Osteoblast (primary cell): ENCODE measurements at places on chromosomes 5 and 9. TPM values are rescaled to one million over a fixed set of nuclear protein-coding genes. Genes with fewer than 3 reads are reported as not detected.
A peak's percentile ranks its signal among the peaks of the same experiment; 100 is the strongest.

- no peak overlapping the region for H3K4me3 ChIP-seq
- no peak overlapping the region for H3K27ac ChIP-seq
- H3K36me3 ChIP-seq, result no peaks in the 10 kb centered on the region
- DNase-seq, result no peak
- H3K4me1 ChIP-seq, result no peaks in the 10 kb centered on the region
- no peaks in the 10 kb centered on the region for H3K27me3 ChIP-seq
These were observed 217.6 kb downstream of the ZNF608 start for GRCh38 chr5:124528838-124529237.

- peaks cover 21% of the 10 kb centered on the region for H3K4me1 ChIP-seq
- no peak overlapping the region for H3K27ac ChIP-seq
These were observed 65.1 kb upstream of the IL6ST start for GRCh38 chr5:56059854-56060253.

GRCh38 chr5:9529041-9529480, 16.8 kb downstream of the SEMA5A start:
- H3K4me3 ChIP-seq, result no peak overlapping the region
- no peaks in the 10 kb centered on the region for H3K27me3 ChIP-seq
- no peaks in the 10 kb centered on the region for H3K36me3 ChIP-seq
- H3K4me1 ChIP-seq, result peaks cover 4% of the 10 kb centered on the region
- DNase-seq, result no peak

GRCh38 chr5:178297751-178298150, 65.1 kb upstream of the PHYKPL start:
- DNase-seq, result peak; percentile 45
- H3K4me1 ChIP-seq, result no peaks in the 10 kb centered on the region

The C6 gene
- total RNA-seq, result under 0.01 TPM in 1 of 2 replicates, not detected in the other

The KCNV2 gene
- not detected in 2 replicates for total RNA-seq
